NCI-H2081 (cell line): ENCODE measurements at places on chromosomes 7 and 10.

DNA sequence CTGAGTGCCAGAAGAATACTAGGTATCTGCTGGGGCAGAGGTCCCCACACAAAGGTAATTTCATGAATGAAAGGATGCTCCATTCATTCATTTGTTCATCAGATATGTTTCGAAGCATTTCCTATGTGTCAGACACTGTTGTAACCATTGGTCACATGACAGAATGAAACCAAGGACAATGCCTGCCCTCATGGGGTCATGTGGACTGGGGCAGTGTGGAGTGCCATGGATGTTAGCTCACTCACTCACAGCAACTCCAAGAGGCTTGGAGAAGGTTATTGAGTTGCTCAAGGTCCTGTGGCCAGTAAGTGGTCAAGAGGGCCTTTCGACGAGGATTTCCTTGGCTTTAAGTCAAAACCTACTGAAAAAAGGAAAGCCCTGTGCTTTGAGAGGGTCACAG lies 223.5 kb downstream of the ARHGAP12 start:
- no peak for DNase-seq

DNA sequence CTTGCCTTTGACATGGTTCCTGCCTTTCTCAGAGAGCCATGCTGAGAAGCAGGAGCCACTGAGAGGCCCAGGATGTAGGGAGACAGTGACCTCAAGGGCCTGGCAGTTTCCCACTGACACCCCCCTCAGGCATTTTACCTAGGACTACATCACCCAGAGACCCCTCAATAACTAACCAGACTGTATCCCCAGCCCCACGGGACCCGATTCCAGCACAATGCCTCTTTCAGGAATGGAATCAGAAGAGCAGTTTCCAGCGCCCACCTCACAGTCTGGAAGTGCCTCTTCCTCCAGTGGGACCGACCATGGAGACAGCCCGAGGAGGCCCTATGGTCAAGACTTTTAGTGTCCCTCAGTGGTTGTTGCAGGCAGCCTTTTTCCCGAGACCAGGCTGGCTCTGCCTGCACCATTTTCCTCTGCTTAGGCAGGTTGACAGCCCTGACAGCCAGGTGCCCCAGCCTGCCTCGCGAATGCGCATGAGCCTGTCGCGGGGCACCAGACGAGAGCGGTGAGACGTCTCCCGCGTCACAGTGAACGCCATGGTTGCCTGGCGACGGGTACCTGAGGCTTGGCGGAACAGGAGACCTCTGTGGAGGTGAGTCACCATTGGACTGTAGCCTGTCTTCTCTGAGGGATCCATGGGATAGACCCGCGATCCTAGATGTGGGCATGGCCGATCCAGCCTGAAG lies 28.4 kb upstream of the ZNF273 start:
- DNase-seq = no peak

DNA sequence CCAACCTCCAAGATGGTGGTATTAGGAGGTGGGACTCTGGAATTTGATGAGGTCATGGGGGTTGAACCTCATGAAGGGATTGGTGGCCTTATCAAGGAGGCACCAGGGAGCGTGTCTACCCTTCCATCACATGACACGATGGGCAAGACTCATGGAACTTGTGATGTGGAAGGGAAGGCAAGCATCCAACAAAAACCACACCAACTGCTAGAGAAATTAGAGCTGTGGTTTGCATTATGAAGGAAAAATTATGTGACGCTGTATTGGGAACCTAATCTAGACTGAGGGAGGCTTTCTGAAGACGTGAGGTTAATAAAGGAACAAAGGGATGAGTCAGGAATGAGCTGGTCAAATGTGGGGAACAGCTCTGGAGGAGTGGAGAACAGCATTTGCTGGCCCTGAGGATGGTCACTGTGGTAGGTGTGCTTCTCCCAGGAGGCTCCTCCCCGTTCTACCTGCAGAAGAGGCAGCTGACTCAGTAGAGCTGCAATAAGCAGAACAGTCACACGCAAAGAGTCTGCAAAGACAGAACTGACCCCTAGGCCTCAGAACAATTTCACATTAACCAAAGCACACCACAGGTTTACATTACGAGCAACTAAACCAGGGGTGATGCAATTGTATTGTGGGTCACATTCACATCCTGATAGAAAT lies 236.6 kb upstream of the GRB10 start:
- DNase-seq = no peak

DNA sequence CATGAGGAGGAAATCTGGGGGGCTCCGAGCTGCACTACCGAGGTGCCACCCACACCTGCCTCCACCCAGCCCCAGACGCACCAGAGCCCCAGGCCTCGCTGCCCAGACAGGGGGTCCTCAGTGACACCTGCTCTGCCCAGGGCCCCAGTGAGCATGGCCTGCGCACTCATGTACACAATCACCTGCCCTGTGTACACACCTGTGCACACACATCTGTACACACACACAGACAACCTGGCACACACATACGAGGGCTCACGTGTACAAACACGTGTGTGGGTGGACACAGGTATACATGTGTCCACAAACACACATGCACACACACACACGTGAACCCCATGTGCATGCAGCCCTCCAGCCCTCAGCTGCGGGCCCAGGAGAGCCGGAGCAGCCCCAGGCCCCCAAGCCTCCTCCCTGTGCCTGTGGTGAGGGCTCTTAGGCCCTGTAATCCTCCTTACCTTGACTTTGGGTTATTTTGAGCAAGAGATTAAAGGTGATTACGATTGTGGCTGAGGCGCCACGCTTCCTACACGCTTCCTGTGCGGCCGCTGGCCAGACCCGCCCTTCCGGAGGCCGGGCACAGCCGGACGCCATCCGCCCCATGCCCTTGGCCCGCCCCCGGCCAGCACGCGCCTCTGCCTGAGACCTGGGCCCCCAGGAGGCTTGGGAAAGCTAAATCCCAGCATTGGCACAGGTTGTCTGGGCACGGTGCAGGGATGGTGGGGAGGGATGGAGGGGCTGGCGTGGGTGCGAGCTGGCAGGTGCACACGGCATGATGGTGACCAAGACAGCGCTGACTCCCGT lies 71.9 kb downstream of the ELFN1 start:
- no peak for DNase-seq

GRCh38 chr7:138188290-138188858 lies 112.1 kb downstream of the AKR1D1 start:
- DNase-seq = no peak
